ENCODE measurements at places on chromosomes 5 and 9.

GRCh38 chr5:166370928-166371690 is 1920.3 kb upstream of the WWC1 start:
- DNase-seq, result no peak

DNA sequence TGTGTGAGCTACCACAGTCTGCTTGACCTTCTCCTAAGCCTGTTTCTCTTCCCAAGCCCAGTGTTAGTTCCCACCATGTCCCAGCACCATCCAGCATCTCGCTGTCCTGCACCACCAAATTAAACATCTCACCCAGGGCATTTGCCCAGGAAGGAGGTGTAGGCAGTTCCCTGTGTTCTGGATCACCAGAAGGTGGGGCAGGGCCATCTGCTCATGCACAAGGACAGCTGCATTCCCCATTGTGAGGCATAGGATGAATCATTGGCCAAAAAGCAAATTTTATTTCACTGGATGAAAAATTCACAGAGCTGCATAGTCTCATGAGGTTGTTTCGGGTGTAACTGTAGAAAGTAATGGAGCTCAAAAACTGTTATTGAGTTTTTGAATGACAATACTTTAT is 89.5 kb upstream of the GRIA1 start:
- DNase-seq, result peak; percentile 34

- DNase-seq, result no peak
These were observed 140.2 kb upstream of the BRINP1 start for GRCh38 chr9:119509291-119509905.

- no peak for DNase-seq
These were observed 40.3 kb downstream of the UBTD2 start for GRCh38 chr5:172243302-172243701.

GRCh38 chr5:140542972-140543371 is 4.5 kb upstream of the EIF4EBP3 start:
- DNase-seq, result no peak

GRCh38 chr9:77597057-77597456 is 51.1 kb downstream of the GNA14 start:
- no peak for DNase-seq

DNA sequence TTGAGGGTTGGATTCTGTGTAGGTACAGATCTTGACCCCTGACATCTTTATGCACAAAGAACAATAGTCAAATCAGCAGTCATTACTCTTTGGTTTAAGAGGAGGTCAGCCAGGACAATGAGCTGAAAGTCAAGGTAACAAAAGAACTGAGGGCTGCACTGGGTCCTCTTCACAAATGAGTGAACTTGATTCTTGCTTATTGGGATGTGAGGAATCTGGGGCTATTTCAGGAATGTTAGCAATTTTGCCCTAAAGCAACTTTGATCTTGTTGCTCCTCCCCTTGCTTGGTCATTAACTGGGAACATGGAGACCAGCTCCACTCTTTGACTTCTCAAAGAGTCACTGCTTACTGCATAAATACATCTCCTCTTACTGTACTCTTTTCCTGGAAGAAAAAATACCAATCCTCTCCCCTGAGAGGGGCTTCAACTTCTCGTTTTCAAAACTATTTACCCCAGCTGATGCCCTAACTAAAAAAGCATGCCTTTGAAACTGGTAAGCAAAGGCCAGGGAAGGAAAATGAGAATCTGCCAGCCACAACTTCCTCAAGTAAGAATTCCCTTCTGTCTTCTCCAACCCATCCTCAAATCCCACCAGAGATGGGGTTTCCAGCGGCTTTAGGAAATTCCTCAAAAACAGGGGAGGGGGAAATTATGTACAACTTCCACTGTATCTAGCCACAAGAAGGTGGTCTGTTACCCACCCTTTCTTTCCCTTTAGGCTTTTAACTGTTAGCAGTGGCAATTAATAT is 368.3 kb downstream of the ENC1 start:
- no peak for DNase-seq

DNA sequence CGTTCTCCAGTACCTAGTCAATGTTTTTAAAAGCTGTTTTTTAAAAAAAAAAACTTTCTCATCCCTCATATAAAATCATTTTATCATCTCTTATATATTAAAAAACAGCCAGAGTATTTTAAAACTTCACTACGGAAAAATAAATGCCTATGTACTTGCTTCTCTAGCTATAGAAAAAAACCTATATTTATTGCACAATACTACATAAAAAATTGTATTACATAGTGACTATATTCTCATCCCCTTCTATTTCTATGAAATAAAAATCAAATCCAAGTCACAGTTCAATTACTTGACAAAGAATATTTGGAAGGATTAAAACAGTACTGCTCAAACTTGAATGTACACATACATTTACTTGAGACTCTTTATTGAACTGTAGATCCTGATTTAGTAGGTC is 56.7 kb downstream of the RICTOR start:
- DNase-seq, result no peak

DNA sequence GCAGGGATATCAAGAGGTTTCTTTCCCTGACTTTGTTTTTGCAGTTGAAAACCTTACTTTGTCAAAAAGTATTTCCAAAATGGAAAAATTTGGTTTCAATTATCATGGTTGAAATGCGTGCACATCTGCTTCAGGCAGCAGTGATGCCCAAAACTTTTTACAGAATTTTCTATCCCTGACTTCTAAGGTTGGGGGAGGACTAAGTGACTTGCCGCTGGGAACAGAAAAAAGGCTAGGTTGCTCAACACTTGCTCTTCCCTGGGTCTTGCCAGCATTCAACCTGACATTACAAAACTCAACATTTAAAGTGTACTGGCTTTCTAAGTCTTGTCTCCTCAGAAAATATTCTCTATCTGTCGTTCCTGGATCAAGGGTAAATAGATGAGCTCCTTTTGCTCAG is 4.7 kb downstream of the KLHL3 start:
- no peak for DNase-seq

- no peak for DNase-seq
These were observed 20.3 kb upstream of the ENC1 start for GRCh38 chr5:74660873-74661272.

All from NCI-H1694 (cell line).